ENCODE measurements at places on chromosomes 7 and 10.
A peak's percentile ranks its signal among the peaks of the same experiment; 100 is the strongest.

DNA sequence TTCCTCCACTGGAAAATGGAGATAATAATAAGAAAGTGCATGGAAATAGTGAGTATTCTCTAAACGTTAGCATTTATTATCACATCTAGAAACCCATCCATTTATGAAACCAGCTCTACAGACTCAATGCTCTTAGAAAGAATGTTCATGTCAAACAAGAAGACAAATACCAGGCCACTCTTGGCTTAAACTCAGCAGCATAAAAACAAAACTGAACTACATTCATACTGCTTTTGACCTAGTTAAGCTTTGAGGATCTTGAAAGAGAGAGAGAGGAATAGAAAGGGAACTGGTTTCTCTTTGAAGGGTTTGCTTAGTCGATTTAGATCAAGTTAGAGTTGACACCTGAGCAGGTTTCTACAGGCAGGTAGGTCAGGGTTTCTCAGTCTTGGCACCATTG is 332.9 kb upstream of the PRKCQ start:
- no peak for DNase-seq

- no peak for DNase-seq
These were observed 808.5 kb upstream of the CELF2 start for GRCh38 chr10:10209167-10209566.

- peak; percentile 78 for DNase-seq
These were observed at the start of gene NKX1-2 for GRCh38 chr10:124450012-124450782. NKX1-2 (minus strand) TSS chr10:124450035; CDS start chr10:124449943, 92 bp downstream.

DNA sequence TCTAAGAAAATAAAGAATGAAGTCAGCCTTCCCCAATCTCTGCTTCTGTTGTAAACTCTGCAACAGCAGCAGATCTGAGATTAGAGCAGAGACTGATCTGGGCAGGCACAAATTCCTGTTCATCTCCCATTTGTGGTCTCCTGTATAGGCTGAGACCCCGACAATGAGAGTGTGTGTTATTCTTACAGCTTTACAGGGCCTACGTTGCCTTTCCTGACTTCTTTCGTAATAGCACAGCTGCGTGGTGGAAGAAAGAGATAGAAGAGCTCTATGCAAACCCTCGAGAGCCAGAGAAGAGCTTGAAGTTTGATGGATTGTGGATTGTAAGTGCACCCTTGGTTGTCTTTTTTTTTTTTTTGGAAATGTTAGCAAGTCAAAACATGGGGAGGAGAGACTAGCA is 72.1 kb downstream of the PRSS58 start:
- no peak for DNase-seq

DNA sequence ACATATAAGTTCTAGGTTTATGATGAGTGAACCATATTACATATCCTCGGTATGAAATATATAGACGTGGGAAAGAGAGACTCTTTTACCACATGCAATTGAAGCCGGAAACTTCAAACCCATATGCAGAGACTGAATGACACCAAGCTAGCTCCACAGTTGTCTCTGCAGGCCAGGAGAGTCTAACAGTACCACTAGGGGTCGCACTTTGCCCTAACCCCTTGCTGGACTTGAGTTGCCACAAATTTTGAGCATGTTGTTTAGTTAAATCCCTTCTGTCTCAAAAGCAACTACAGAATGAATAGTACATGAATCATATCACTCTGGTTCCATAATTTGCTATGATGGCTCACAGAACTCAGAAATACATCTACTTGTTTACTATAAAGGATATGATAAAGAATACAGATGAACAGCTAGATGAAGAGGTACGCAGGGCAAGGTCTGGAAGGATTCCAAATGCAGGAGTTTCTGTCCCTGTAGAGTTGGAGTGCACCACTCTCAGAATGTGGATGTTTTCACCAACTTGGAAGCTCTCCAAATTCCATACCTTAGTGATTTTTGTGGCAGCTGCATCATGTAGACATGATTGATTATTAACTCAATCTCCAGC is 112.4 kb upstream of the YAE1 start:
- peak; percentile 50 for DNase-seq

GRCh38 chr7:16554518-16555236 is 28.1 kb downstream of the LRRC72 start:
- DNase-seq: no peak

GRCh38 chr10:86868353-86868752 is 89.1 kb downstream of the MMRN2 start:
- no peak for DNase-seq
